ENCODE measurements at places on chromosomes 6 and 20.

DNA sequence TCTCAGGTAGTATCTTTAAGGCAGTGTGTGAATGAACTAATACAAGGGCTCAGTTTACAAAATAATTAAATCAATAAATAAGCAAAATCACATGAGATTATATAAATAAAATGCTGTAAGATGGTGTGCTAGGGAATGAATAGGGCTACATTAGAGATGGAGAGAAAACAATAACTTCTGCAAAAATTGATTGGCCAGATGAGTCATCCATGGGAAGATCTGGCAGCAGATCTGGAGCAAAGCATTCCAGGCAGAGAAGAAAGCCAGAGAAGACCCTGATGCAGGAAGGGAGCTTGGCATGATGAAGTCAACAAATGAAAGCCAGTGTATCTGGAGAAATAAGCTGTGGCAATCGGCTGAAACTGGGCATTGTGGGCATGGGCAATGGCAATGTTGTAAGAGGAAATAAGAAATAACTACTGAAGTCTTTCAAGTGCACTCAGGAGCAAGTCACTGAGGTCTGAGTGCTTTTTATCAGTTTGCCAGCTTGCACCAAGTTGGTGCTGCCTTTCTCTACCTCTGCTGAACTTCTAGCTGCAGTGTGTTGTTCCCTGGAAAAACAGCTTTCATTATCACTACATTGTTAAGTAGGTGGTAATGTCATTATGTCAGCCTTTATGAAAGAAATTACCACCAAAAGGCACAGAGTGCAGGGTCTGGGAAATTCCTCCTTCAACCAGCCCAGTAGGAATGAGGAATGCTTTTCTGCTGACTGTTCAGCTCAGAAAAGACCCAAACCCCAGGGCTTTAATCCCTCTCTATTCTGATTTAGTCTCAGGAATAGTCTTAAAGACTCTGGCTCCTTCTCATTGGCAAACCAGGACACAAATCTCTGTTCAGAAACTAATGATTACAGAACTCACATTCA lies 231.6 kb downstream of the HTR1B start:
- DNase-seq, result no peak

DNA sequence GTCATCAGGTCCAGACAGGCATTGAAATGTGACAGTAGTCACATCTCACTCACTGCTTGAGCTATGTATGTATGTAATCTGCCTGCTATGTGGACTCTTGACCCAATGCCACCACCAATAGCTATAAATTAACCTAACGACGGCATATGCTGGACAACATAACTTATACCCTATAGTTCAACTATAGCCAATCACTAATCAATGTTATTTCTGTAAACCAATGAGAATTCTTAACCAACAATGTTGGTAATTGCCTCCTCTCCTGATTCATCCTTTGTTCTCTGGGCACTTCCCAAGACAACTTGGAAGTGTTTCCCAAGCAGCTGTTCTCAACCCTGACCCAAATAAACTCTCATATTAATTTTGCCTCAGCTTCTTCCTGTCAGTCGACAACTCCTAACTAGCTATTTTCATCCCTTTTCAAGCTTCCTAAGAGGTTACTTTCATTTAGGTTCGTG lies 24.1 kb upstream of the SERPINB1 start:
- no peak for DNase-seq

GRCh38 chr6:16227605-16228004 lies 10.8 kb upstream of the GMPR start:
- no peak for DNase-seq

DNA sequence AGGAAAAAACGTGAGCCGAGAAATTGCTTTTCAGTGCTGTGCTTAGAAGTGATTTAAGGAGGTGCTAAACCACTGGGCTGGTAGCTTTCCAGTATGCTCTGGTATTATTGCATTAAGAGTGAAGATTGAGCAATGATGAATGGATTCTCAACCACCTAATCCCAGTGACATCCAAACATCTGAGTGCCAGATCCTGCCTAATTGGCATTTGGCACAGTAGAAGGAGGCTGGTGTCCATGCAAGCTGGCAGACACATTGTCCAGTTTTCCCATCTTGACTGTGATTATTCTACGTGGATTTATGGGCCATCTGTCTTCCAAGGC lies 398.0 kb upstream of the PLCB4 start:
- DNase-seq, result no peak

DNA sequence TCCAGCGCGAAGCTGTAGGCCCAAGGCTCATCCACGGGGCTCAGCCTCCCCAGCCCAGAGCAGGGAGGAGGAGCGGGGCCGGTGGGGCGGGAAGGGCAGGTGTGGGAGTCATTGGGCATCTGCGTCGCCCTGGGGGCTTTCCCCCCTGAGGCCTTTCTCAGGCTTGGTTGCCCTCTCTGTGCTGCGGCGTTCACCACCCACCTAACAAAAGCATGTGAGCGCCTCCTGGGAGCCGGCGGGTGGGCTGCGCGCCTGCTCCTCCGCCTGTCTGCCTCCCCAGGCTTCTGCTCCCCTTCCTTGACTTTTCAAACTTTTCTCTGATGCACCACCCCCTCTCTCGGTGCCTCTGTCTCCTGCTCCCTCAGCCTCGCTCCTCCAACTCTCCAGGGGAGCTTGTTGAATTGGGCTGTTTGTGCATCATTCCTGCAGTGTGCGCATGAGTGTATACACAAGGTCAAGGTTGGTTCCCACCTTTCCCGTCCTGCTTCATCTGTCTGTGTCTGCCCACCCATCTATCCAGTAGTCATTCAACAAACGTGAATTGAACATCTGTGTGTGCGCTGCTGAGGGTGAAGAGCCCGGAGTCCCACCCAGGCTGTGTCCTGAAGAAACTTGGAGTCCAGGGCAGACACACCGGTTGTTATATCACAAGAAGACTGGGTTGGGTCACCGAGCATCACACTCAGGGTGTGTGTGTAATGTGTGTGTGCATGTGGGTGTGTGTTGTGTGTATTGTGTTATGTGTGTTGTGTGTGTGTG lies 82.4 kb upstream of the NNAT start:
- DNase-seq, result no peak

DNA sequence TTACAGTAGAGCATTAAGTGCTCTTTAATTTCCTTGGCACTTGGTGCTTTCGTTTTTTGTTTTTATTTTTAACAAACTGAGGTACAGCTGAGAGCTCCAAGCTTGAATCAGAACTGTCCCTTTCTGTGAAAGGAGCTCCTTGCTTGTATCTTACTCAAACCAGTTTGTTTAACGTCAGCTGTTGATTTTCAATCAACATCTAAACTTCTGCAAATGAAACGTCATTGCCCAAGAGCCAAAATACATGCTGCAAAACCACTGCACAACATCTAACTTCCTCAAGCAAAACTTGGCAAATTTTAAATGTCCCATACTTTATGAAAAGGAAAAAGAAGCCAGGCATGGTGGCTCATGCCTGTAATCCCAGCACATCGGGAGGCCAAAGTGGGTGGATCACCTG lies 15.2 kb downstream of the VNN2 start:
- DNase-seq, result no peak

DNA sequence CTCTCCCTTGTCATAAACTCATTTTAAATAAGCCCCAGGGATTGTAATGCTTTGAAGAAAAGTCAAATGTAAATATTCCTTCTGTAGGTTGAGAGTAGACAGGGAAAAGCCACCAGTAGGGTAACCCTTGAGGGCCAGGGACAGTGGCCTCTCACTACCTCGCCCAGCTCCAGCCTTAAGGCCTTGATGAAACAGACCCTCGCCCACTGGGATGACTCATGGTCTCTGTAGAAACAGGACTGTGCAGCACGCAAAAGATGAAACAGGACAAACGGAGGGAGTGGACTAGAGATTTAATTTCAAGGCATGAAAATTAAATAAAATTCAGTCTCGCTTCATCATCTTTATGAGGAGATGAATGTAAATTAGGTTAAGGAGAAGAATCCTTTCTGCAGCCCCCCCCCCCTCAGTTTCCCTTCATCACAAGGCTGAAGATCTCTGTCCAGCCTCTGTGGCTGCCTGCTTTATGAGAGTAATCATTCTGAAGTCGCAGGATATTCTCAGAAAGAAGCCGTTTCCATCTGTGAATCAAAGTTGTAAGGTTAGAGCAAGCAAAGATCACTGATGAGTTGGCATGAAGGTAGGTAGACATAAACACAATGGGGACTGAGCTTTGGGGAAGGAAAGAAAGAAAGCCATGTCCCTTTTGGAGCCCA lies 60.4 kb downstream of the TMEM200A start:
- no peak for DNase-seq

- no peak for DNase-seq
Measured at GRCh38 chr6:69179681-69180080, 544.6 kb downstream of the ADGRB3 start.

GRCh38 chr6:93468291-93468690 lies 48.9 kb upstream of the EPHA7 start:
- DNase-seq, result peak; percentile 12

DNA sequence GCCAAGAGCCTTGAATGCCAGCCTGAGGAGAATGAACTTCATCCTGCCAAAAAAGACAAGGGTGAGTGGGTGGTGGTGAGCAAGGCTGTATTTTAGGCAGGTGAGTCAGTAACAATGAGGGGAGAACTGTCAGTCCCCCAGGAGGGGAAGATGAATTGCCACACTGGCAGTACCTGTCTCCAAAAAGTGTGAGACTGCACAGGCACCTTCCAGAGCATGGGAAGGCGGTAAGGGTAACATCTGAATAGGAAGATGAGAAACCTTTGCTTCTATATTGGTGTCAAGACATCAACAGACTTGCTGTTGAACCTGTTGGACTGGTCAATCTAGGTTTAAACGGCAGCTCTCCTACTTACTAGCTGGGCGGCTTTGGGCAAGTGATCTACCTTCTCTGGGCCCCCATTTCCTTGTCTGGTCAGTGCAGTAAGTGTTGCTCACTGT lies 30.9 kb downstream of the STK35 start:
- DNase-seq, result no peak

DNA sequence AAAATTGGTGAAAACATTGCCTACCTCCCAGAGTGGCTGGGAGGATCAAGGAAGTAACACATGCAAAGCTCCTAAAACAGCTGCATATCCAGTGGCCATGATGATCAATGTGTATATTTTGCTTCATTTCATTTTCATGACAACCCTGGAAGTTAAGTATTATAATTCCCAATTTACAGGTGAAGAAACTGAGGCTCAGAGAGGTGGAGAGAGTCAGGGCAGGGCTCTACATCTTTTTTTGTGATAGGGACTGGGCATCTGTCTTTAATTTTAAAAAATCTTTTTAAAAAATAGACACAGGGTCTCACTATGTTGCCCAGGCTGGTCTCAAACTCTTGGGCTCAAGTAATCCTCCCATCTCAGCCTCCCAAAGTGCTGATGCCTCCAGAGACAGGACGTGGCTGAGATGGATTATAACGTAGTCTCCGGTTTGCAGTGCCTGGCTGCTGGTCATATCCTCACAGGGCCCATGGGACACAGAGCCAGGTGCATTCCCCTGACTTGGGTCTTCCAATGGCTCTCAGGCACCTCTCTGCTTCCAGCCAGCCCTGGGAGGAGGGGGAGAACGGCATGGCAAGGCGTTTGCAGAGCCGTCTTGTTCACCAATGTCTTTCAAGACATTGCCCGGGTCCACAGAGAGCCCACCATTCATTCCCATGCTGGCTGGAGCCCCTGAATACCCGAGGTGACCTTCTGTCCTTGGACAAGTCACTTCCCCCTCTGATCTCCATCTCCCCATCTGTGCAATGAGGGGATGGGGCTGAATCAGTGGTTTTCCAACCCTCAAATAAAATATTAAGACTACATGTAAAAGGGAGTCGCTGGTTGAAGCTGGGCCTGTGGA lies 38.3 kb downstream of the HNF4A start:
- no peak for DNase-seq

GRCh38 chr20:63885264-63886053 lies 9.5 kb upstream of the DNAJC5 start:
- DNase-seq, result no peak

- DNase-seq, result no peak
Measured at GRCh38 chr20:63452821-63453523, 19.5 kb downstream of the KCNQ2 start.

GRCh38 chr6:157981395-157982101 lies at the start of gene SYNJ2:
Gene SYNJ2, plus strand, starts transcription at chr6:157981863. Its CDS starts 99 bp downstream, at chr6:157981962.
- DNase-seq, result no peak

DNA sequence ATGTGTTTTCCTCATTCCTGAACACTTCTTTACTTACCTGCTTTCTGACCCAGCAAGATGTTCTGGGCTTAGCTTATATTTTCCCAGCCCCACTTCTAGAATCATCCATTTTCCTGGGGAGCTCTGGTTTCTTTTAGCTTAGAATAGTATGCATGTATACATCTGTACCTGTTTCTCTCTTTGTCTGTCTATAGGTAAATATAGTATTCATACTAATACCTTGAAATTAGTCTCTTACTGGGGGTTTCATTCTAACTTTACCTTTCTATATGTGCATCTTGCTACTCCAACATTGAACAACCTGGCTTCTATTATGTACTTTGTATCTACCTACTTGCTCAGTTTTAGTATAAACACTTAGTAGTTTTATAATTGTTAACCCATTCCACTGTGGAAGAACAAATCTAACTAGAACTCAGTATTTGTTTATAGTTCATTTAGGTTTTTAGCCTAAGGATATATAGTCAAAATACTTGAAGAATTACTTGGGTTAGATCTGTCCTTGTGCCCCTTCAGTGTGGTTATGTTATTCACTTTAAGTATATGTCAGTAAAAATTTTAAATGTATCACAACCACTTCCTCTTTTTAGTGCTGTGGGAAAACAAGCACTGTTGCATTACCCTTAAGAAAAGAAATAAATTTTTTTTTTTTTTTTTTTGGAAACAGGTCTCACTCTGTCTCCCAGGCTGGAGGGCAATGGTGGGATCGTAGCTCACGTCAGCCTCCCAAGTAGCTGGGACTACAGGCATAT lies 54.0 kb downstream of the ASXL1 start:
- DNase-seq, result no peak

GRCh38 chr20:41615110-41615509 lies 3.1 kb downstream of the CHD6 start:
- DNase-seq, result no peak

DNA sequence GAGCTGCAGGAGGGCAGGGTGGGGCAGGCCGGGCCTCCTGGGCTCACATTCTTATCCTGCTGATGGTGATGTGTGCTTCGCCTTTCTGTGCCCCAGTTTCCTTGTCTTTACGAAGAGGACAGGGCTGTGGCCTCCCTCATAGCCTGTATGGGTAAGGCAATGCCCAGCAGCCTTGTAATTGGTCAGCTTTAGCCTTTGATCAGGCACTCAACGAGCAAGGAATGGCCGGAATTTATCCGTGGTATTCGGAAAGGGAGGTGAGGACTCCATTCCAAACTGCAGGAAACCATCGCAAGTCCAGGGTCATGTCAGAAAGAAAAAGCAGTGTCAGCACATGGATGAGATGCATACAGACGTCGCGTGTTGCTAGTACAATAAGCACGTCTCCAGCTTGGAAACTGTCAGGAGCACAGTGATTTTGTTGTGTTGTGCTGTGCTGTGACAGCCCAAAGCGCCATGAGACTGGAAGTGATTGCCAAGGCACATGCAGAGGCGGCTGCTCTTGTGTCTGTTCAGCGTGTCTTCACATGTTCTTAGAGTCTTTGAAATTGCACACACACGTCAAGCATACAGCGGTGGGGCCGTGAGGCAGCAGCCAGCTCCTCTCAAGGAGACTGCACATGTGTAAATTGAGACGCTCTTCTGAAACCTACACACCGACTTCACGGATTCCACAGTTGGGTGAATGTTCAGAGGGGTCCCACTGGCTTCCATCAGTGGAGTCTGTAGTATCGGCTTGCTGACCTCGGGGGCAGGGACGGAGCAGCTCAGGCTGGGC lies 6.2 kb downstream of the SS18L1 start:
- no peak for DNase-seq

Data from iPS DF 19.7 (cell line).